NCI-H1436 (cell line): ENCODE measurements at places on chromosomes 11 and 22.

DNA sequence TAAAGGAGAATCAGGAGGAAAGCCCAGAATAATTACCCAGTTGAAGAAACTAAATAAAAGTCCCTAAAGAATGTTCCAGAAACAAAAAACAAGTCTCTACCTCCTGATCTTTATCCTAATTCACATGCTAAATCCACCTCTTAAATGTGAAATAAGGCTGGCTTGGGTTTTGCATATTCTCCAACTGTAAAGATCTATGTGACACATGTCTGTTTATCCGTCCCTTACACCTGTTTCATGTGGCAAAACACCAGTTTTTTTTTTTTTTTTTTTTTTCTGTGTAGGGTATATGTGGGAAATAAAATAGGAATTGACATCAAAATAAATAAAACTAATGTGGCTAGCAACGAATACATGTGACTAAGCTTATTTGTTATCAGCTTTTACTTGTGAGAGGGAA lies 70.5 kb downstream of the NARS2 start:
- DNase-seq = no peak

GRCh38 chr22:35349368-35349703 lies 31.6 kb upstream of the HMOX1 start:
- peak; percentile 66 for DNase-seq

DNA sequence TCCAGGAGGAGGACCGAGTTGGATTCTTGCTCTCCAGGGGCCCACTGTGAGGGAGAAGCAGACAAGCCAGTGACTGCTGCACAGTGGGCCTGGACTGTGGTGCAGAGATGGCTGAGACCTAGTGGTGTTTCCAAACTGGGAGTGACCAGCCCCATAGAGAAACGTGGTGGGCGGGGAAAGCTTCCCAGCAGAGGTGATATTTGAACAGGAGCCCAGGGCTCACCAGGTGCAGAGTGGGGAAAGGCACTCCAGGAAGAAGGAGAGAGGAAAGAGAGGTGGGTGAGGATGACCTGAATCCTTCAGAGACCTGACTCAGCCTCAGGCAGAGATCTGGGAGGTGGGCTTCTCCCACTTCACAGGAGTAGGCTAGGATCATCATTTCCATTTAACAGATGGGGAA lies 52.1 kb upstream of the RASD2 start:
- no peak for DNase-seq

DNA sequence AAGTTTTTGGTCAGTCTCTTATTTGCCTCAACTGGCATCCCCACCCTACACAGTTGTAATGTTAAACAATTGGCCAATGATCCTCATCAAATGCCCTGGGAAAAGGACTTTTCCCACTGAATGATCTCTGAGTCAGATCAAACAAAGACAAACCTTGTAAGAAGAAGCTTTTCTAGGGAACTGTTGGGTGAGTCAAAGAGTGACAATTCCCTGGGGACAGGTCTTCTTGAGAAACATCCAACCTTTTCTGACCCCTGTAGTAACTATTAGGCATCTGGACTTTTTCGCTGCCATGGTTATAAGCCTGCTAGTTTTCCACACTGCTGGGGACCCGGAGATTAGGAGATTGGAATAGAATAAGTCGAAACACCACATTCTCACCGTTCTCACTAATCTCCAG lies 789.8 kb upstream of the API5 start:
- DNase-seq = no peak

DNA sequence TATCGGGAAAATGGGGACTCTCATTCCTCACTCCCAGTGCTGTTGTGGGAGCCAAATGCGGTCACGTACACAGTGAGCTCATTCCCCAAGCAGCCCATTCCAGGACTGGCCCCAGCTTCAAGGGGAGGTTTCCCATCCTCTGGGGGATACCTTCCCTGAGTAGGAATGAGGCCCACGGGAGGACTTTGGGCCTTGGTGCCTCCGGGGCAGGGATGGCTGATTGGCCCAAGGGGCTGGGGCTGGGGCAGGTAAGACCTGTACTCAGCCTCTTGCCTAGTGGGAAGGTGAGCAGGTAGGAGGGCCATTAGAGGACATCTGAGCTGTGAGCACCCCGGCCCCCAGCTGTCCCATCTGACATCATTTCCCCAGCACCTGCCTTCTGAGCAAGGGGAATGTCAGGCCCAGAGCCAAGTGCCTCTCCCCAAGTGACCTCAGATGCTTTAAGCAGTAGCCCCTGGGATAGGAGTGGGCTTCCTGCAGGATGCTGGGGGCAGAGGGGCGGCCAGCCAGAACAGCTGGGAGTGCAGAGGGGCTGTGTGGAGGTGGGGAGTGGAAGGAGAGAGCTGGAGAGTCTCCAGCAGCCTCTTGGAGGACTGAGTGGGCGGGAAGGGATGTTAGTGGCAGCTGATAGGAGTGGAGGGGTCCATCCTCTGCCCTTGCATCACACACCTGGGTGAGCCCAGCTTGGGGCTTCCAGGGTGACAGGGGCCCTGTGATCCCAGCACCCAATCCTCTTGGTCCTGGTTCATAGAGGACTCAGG lies 58.4 kb downstream of the CD82 start:
- no peak for DNase-seq

GRCh38 chr11:38900211-38900610 lies 2302.2 kb upstream of the RAG2 start:
- DNase-seq = no peak

DNA sequence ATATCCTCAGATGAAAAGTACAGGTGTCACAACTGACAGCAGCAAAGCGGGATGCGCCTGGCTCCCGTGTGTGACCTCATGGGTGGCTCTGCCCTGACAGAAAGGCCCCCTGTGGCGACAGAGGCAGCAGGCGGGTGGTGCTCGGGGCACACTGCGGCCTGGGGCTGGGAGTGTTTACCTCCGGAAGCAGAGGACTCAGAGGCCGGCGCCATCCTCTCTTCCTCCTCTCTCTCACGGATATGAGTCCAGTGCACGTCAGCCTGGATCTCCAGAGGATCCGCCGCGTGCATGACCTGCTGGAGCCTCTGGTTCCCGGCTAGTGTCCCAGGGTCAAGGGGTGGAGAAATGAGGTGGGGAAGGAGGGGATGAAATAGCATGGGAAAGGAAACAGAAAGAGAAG lies 53.2 kb upstream of the BID start:
- no peak for DNase-seq

- no peak for DNase-seq
Measured at GRCh38 chr22:45599836-45600577, 71.6 kb upstream of the ATXN10 start.

DNA sequence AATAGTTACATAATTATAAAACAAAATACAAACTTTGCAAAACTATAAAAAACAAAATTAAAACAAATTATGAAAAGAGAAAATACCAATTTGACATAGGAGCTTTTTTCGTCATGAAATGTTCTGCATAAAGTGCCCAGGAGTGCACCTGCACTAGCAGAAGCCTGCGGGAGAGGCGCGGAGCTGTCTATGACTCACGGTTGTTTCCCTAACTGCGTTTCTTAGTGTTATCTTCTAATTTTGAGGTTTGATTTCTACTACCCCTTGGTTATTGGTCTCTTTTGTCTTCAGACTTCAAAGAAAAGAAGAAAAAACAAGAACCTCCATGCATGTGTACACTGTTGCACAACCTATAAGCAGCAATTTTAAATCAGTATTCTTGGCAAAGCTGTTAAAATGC lies 740.9 kb upstream of the LRRC4C start:
- no peak for DNase-seq
